ENCODE measurements at places on chromosomes 6 and 20.

DNA sequence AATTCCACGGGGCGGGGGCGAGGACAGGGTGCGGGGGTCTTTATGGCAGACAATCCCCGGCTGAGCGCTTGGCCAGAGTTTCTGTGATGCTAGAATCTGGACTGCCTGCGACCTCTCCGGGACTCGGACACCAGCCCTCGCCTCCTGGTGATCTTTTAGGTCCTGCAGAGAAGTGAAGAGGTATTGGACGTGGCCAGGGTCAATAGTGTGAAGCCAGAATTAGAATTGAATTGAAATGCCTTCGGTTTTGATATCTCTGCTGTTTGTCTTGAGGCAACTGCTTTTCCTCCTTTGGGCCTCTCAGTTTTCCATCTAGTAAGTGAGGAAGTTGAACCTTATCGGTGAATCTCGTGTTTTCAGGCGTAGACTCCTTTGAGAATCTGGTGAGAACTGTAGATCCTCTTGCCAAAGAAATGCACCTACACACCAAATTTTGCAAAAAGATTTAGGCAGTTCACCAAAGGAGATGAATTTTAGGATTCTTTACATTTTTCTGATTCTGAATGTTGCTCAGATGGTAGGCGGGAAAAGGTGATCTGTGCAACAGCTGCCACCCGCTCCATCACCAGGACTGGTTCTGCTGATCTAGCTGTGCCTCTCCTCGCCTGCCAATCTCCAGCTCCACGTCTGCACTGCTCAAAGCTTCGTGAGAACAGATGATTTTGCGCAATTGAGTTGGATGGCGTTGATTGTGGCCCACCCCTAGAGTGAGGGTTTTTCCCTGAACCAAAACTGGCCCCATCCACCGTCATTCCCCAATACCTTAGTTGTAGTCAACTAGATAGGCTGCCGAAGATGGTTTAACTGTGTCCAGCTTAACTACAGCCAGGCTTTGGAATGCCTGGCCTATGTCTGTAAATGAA, 837 bp upstream of the OSER1 start:
- DNase-seq: no peak

GRCh38 chr6:116011520-116011919, 49.2 kb downstream of the FRK start:
- DNase-seq: no peak

DNA sequence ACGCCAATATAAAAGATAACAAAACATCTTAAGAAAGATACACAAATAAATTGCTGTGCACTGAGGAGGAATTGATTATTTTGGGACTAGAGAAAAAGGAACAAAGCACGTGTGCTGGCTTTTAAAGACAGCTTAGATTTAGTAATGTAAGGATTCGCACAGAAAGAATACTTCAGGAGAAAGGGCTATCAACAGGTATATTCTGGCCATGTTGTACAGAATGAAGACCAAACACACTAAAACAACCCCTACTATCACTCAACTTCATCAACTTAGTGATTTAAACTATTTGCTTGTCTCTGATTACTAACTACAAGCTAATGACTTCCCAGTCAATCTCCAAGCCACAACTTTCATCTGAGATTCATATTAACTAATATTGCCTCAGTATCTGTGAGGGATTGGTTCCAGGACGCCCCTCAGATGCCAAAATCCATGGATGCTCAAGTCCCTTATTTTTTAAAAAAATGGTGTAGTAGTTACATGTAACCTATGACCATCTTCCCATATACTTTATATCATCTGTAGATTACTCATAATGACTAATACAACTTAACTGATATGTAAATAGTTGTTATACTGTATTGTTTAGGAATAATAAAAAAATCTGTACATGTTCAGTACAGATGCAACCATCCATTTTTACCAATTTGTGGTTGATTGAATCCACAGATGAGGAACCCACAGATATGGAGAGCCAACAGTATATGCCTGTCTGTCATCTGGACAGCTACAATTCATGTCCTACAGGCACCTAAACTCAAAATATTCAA, 4.5 kb downstream of the DEK start:
- DNase-seq: no peak

DNA sequence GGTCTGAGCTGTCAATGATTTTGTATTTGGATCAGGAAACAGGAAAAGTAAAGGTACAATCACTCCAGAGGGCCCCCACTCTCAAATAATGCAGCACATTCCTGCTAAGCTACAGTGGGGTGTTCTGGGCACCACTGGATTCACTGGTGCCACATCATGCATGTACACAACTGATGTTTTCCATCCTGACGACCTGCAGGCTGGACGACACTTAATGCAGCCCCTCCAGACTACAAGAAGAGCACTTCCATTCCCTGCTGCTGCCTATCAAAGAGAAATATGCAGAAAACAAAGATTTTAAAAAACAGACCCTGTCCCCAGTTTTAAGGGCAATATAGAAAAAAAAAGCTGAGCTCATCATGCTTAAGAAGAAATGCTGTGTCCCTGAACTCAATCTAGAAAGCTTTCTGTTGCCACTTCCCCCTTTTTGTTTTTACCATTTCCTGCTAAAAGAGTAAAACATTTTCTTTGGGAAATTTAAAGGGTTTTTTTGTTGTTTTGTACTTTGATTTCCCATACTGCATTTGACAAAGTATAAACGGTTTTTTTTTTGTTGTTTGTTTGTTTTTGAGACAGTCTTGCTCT, 35.5 kb downstream of the ABHD12 start:
- DNase-seq: no peak

- no peak for DNase-seq
Measured at GRCh38 chr6:42227173-42227850, 9.7 kb upstream of the MRPS10 start.

DNA sequence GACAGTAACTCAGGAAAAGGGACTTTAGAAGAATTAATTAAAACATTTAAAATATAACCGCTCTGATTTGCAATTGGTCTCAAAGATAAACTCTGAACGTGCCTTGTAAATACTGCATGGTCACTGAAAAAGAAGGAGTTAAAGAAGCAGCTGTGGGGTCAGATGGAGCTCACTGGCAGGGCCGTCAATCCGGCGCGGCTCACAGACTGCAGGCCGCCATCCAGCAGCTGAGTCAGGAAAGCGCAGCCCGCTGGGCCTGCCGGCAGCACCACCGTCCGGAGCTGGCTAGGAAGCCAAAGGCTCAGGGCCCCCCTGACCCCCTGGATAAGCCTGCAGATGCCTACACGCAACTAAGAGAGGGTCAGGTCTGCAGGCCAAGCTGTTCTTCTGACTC, 54.2 kb upstream of the FRMD1 start:
- no peak for DNase-seq

DNA sequence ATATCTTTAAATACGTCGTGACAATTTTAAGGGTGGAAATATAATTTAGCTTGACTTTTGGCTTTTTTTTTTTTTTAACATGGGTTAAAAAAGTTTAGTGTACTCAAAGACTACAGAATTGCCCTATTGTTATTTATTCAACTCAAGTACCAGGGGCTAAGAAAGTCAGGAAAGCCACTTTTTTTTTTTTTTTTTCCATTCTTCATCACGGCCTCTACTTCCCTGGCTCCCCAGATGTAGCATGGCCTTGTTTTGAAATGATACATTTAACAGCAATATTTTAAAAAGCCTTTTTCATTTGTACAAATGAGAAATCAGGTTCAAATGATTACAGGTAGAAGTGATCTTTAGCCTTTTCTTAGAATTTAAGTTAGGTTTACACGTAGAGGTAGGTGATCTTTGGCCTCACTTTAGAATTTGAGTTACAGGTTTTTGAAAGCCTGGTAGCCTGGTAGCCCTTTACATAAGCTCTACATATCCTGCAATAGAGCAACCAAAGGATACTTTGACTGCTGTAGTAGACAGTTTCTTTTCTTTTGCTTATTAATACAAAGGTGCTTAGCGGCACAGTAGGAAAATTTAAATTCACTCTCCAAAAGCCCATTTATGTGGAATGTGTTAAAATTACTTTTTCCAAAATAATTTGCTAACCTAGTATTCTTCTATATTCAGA, 160.5 kb upstream of the MMS22L start:
- DNase-seq: no peak

DNA sequence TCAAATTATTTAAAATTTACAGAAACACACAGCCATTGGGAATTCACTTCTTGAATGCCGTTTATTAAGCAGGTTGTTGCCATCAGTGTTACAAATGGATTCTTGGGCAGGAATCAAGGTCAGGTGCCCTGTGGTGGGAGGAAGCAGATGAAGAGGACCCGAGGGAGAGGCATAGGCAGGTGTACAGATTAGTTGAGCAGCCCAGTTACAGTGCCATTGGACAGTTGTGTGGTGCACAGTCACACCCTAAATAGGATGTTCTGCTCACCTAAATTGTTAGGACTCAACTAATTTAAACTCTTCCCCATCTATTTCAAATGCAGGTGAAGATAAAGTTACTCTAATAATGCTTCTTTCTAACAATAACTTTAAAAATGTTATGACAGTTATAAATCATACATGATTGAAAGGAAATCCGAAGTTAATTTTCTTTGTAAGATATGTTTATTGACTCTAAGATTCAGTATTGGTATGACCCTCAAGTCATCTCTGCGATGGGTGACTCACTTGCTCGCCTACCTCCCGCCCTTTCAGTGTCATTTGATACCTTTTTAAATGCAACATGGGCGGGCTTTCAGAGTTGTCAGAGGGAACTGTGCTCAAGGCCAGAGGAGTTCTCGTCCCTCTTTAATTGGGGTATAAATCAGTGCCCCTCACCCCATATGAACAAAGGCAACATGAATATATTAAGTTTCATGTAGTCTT, 35.1 kb downstream of the DSE start:
- DNase-seq: no peak

DNA sequence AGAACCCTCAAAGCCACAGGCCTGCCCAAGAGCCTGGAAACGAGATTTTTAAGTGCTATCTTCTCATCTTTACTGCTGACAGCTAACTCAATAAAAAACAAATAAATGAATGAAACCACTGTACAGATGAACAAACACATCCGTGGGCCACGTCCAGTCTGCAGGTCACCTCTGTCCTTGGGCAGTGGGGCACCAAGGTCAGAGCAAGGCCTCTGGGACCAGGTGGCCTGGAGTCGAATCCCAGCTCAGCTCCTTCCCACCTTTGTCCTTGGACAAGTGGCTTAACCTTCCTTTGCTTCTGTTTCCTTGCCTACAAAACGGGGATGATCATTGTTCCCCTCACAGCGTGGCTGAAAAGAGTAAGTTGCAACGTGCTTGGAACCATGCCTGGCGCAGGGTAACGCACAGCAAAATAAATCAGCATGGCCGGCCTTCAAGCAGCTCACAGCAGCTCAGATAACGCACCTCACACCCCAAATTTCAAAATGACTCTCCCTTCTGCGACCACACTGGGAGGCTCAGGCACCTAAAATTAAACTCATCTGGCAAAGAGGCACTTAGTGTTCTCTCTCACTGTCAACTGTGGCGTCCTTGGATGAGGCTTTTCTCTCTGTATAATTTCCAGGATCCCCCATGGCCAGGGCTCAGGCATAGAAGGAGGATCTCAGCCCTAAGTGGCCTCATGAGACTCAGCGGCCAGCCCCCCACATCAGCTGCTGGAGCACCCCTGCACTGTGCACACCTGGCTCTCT, 35.7 kb downstream of the RRBP1 start:
- DNase-seq: no peak

DNA sequence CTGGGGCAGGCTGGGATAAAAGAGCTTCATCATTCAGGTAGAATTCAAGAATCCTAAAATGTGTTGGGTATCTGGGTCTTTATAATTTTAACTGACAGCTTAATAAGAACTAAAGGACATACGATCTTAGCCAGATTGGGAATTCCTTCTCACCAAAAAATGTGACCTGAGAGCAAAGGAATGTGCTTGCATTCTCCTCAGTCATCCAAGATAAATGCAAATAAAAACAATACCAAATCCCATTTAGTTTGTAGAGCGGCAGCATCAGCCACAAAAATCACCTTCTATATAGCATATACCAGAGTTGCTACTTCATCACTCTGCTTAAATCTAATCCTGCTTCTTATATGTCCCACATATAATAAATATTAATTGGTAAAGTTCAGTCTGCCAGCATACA, 16.9 kb downstream of the USP49 start:
- DNase-seq: no peak

GRCh38 chr6:135067911-135068310, 13.3 kb upstream of the HBS1L start:
- DNase-seq: no peak

DNA sequence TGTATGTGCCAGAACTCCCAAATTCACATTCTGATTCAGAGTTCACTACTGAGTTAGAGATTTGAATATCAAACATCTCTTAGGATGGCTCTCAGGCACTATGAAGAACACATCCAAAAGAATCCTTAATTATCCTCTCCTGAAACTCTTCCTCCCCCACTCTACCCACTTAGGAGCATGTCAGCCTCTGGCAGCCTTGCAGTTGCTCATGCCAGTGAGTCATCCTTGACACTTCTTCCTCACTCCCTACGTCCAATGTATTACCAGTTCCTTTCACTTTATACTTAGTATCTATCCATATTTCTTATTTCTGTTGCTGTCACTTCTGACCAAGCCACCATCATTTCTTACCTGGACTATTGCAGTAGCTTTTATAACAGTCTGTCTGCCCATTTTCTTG, 192.0 kb upstream of the IMPG1 start:
- no peak for DNase-seq

GRCh38 chr6:96812077-96812703, 25.1 kb downstream of the GPR63 start:
- DNase-seq: no peak

DNA sequence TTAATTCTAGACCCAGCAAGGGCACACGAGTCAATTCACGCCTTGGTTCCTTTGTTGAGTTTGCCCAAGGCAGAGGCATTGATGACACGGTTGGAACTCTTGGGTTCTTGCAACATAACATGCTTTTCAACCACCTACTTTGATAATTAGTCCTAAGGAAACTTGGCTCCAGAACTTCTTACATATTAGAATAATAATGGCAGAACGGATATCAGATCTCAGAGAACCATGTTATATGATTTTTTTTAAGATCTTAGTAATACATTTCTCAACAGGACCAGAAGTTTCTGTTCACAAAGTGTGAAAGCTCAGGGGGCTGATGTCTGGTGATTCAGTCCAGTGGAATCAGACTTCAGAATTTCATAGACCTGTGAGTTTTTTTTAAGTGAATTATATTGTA, 19.2 kb downstream of the SPTLC3 start:
- no peak for DNase-seq

Measured in cortex of kidney (tissue), 1 donor.